Spleen (tissue), 13 donors: ENCODE measurements at places on chromosomes 13 and 19. TPM values are rescaled to one million over a fixed set of nuclear protein-coding genes. Genes with fewer than 3 reads are reported as not detected.

- no peak for DNase-seq
Measured at GRCh38 chr13:34990399-34991214, 48.5 kb downstream of the NBEA start.

DNA sequence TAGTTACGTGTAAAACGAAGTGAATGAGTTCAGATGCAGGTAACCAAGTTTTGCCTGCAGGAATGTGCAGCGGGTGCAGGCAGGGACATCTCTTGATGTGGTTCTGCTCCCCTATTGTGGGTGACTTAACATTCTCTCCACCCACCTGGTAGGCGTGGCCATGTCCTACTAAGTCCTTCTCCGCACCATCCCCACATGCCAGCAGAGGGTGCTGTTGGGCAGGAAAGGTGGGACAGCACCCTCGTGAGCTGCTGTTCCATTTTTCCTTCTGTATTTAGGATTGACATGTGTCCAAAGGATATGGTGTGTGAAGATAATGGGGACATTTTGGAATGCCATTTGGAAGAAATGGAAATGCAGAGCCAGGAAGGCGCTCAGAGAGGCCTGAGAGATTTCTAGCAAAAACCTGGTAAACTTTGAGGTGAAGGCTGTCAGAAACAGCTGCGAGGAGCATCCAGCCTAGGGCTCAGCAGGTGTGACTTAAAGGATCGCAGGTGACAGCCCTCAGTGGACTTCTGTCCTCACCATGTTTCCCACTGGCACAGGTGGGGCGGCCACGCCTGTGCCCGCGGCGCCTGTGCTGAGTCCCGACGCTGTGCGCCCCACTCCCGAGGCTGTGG is 26.2 kb upstream of the MCF2L start:
- peak; percentile 97 for DNase-seq

GRCh38 chr13:105641121-105641520 is 894.3 kb downstream of the EFNB2 start:
- DNase-seq: no peak

DNA sequence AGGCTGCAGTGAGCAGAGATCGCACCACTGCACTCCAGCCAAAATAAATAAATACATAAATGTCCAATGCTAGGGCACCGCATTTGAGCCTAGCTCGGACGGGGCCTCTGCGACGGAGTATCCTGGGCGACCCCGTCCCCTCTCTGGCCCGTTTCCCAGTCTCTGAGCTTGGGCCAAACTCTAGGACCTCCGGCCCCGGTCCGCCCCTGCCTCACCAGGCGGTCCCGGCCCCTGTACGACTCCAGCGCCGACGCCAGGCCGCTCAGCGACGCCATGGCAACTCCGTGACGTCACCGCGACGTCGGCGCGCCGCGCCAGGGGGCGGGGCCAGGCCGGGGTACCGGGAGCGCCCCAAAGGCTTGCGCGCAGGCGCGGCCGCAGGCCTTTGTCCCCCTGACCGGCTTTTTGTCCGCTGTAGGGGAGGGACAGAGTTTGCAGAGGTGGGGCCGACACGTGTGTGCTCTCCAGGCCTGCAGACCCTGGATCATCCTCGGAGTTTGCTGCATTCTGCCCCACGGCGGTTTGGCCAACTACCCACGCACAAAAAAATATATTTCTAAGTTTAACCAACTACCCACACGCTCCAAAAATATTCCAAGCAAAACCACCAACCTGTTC is at the start of gene PEX11G:
PEX11G (minus strand) TSS at position 300 of the 618 bp plus-strand sequence; CDS start at position 275, 25 bp downstream.
- DNase-seq: peak; percentile 98

DNA sequence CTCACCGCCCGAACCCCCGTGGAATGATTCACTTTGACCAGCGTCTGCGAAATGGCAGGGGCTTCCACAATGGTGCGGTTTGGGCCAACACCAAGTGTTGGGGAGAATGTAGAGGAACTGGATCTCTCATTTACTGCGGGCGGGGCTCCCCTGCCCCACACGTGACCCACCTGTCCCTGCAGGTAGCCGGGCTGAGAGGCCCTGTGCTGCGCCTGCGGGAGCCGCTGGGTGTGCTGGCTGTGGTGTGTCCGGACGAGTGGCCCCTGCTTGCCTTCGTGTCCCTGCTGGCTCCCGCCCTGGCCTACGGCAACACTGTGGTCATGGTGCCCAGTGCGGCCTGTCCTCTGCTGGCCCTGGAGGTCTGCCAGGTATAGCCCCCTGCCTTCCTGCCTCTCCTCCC is 5.8 kb upstream of the FLT3LG start:
- no peak for DNase-seq

- no peak for DNase-seq
Measured at GRCh38 chr13:110012102-110012739, 225.8 kb upstream of the IRS2 start.

- no peak for DNase-seq
Measured at GRCh38 chr19:36244066-36244465, 29.2 kb downstream of the ZNF146 start.

GRCh38 chr19:10861103-10861651 is 10.2 kb upstream of the CARM1 start:
- DNase-seq: no peak

DNA sequence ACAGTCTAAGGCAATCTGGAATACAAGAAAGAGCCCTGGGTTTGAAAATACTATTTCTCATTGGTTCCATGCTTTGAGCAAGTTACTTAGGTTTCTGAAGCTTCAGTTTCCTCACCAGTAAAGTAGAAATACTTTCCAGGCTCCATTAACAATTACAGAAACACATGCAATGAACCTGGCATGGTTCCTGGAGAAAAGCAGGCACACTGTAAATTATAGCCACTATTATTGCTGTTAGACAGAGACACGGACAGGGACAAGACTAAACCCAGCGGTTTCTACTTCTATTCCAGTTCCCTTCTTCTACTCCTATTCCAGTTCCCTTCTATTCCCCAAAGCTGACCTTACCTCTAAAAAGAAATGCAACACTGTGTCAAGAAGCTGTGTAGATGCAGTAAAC is 41.2 kb downstream of the MIPEP start:
- DNase-seq: no peak

- no peak for DNase-seq
Measured at GRCh38 chr13:25686831-25687470, 315.2 kb downstream of the ATP8A2 start.

- no peak for DNase-seq
Measured at GRCh38 chr19:50818859-50819472, 4.6 kb downstream of the KLK1 start.

DNA sequence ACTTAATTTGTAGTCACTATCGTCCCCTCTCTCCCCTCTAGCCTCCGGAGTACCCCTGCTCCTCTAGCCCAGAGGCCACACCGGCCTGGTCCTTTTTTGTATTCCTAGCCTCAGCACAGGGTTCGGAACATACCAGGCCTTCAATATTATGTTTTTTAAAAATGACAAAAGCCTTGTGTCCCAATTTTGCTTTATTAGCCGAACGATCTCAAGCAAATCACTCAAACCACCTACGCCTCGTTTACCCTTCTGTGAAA is 463 bp upstream of the POMP start:
- no peak for DNase-seq

DNA sequence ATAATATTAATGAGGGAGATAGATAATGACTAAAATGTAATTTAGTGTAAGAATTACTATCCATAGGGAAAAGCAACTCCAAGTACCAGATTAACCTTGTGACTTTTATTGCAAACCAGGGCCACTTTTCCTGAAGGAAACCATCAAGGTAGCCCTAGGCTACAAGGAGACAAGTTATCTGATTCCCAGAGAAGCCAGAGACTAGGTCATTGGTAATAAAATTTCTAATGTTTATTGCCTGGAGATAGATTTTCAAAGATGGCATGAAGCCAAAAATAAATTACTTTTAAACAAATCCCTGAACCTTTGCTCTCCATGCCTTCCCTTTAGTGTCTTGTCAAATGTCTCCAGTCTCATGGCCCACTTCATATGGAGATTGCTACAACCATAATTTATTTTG is 610.1 kb upstream of the SLC10A2 start:
- no peak for DNase-seq

DNA sequence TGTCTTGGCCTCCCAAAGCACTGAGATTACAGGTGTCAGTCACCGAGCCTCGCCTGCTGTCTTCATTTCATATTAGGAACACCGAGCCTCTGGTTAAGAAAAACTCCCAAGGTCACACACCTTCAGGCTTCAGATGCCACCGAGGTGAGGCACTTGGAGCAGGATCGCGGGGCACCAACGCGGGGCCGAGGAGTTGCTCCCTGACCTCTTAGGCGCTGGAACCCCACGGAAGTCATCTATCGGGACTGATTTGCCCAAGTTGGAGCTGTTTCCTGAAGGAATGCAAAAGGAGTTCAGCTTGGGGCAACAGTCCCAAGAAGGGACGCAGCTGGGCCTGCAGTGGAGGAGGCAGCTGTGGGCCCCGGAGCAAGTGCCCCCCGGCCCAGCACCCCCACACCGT is 50.3 kb upstream of the XPO4 start:
- DNase-seq: no peak

GRCh38 chr19:23075031-23075733 is 41.6 kb upstream of the ZNF730 start:
- peak; percentile 71 for DNase-seq

- DNase-seq: no peak
Measured at GRCh38 chr13:83215627-83216026, 666.6 kb downstream of the SLITRK1 start.

- peak; percentile 57 for DNase-seq
Measured at GRCh38 chr19:29526730-29527499, 1.1 kb downstream of the VSTM2B start.

DNA sequence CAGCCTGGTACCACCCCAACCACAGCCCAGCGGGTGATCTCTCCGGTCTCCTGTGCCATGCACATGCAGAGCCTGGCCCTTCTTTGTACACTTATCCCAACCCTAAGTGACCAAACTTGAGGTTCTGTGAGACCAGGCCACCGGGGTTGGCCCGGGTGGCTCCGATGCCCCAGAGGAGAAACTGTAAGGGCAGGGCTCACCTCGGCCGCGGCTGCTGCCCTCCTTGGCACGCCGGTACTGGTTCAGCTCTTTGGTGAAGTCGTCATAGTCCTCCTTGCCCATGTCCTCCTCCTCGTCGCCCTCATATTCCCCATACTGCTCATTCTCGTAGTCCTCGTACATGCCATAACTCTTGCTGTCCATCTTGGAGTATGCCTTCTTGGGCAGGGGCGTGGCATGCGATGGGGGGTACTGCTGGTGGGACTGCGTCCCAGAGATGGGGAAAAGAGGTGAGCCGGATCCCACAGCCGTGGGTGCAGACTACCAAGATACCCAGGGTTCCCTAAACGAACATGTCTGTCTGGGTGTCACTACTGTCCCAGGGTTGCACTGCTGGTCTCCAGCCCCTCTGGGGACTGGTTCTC is 23.7 kb downstream of the ZC3H4 start:
- no peak for DNase-seq

AMER2 gene
- not detected for polyA plus RNA-seq

NAPSA gene
- 5.0 TPM for polyA plus RNA-seq

MCF2L gene
- polyA plus RNA-seq: 9.0 TPM

HSD11B1L gene
- 5.5 TPM for polyA plus RNA-seq

APC2 gene
- 0.02 TPM for polyA plus RNA-seq

HSPB6 gene
- 11.0 TPM for polyA plus RNA-seq

LIM2 gene
- not detected for polyA plus RNA-seq

GGACT gene
- polyA plus RNA-seq: 1.9 TPM

CYP2F1 gene
- polyA plus RNA-seq: not detected

CFAP97D2 gene
- polyA plus RNA-seq: not detected
